ENCODE measurements at places on chromosomes 3 and 15. TPM values are rescaled to one million over a fixed set of nuclear protein-coding genes. Genes with fewer than 3 reads are reported as not detected.

Gene BMF
- total RNA-seq = 8.3 TPM

Gene CCDC54
- total RNA-seq = not detected

DNA sequence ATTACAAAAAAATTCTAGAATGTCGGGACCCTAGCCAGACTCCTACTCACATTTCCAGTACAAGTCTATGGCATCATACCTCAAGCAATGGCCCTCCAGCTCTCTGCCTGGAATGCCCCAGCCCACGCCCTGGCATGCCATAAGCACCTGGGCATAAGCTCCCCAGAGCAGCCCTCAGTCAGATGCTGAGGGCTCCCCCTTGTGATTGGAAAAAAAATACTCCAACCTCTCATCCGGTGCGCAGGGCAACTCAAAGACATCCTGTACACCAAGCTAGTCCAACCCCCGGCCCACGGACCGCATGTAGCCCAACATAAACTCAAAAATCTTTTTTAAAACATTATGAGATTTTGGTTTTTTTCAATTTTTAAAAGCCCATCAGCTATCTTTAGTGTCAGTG is 115.4 kb downstream of the NEK10 start:
- DNase-seq = no peak

DNA sequence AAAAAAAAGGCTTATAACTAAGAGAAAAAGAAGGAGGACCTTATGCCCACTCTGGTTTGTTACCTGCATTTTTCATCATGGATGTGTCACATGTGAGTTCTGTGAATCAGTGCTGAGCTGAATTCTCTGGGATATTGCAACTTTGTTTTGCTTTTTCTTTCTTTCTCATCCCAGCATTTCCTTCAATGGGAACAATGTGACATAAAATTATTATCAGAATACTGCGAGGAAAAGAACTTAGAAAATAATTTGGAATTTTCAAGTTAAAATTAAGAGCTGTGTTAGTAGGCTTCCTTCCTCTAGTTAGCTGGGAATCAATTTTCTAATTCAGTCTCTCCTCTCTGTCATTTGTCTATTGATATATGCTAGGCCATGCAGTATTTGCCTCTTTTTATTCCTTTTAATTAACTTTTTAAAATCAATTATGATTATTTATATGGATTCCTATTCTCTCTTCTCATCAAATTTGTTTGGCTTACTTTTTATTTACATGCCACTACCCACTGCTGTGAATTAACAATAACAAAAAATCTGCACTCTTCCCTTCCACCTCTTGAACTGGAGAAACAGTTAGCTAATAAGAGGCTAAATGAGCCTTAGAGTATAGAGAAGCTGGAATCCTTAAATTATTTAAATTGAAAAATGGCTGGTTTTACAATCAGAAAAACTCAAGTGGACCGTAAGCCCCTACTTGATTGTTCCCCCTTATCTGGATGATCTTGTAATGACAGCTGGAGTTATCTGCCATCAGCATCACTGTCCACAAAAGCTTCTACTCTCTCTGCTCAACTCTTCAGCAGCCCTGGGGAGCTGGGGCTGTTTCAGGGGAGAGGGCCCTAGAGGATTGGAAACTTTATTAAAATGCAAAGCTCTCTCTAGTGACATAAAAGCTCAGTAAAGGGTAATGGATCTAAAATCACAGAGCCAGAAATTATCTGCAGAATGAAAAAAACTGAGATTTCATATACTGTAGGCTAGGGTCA is 95.3 kb upstream of the SOX2 start:
- DNase-seq = no peak

- no peak for DNase-seq
These were observed 540.6 kb downstream of the NLGN1 start for GRCh38 chr3:173938159-173938558.

GRCh38 chr3:62237286-62237948 is 135.9 kb downstream of the FEZF2 start:
- no peak for DNase-seq
